NCI-H2171 treated with DMSO at 0.1 percent for 48 hours (cell line): ENCODE measurements at places on chromosomes 6 and 20.

DNA sequence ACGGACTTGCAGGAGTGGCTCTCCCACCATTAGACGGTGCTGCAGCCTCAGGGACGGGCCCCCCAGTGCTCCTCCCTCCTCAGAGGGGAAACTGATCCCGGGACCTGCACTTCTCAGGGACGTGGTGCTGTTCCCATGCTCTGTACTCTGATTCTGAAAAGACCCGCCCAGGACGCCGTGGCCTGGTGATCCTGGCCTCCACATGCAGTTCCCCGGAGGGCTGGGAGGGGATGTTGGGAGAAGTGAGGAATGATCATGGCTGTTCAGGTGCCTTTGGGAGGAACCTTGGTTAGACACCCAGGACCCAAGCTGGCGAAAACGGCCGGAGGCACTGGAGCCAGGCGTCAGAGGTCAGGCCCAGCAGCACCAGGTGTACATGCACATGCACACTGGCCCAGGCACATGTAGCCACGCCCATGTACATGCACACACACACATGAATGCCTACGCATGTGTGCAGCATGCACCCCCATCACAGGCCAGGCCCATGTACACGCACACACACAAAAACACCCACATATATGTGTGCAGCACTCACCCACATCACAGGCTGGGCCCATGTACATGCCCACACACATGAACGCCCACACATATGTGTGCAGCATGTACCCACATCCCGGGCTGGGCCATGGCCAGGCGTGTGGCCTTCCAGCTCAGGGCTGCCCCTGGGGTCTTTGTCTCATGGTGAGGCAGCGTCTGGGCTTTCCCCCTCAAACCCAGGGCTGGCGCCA is 52.6 kb upstream of the DACT2 start:
- no peak for DNase-seq

- peak; percentile 43 for DNase-seq
These were observed 5.5 kb upstream of the HLA-E start for GRCh38 chr6:30483677-30484279.

- DNase-seq = no peak
These were observed 1295.6 kb upstream of the CITED2 start for GRCh38 chr6:140670021-140670420.

GRCh38 chr6:131041814-131042213 is 21.2 kb downstream of the EPB41L2 start:
- no peak for DNase-seq

DNA sequence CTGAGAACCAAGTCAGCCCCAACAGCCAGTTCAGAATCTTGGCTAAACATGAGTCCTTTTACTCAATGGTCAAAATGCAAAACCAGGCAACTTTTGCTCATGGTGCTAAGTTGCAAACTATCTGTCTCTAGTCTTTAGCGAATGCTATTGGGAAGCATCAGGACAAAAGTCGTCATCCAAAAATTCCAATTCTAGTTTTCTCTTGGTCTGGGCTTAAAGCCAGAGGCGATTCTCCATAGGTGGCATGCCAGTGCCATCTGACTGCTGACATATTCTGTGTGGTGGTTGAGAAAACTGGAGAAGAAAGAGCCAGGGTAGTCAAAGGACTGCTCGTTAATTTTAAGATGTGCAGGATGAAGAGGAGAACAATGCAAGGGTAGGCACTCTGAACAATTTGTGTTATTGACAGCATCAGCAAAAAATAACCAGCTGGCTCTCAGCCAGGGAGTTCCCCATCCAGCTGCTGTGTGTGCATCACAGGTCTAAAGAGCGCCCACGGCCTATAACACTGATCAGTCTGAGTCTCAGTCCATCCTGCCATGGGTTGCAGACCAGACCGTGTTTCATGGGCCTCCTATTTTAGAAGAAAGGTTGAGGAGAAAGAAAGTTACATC is 313.6 kb downstream of the ALDH8A1 start:
- peak; percentile 39 for DNase-seq

GRCh38 chr6:6221787-6222535 is 98.5 kb downstream of the F13A1 start:
- DNase-seq = no peak

GRCh38 chr6:1519597-1519996 is 90.1 kb upstream of the FOXC1 start:
- DNase-seq = no peak

DNA sequence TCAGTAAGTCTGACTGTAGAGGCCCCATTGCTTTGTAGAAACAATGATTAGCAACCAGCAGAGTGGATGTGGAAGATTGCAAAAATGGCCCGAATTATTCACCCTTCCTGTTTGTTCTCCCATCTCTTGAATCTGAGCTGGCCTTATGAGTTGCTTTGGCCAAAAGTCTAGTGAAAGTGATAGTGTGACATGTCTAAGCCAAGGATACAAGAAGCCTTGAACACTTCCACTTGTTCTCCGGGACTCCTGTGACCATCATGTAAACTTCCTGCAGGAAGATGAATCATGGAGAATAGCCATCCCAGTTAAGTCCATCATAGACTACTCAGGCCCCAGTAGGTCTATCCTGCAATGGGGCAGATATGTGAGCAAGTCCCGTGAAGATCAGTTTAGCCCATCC is 252.0 kb upstream of the JAG1 start:
- DNase-seq = no peak
